ENCODE measurements at places on chromosomes 5 and 9.

- peak; percentile 36 for DNase-seq
These were observed 26.9 kb upstream of the CEMIP2 start for GRCh38 chr9:71795097-71795813.

DNA sequence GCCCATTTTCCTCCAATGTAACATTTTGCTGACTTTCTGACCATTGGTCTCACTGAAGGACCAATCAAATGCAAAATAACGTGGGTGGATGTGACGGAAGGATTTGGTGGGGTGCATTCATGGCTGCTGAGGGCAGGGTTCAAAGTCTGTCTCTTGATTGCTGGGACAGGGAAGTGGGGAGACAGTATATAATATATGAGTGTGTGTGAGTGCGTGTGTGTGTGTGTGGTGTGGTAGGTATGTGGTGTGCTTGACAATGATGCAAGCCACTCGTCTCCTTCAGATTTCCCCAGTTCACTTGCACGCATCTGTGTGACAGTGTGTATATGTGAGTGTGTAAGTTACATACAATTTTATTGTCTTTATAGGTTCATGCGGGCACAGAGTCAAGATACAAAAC, 477.3 kb downstream of the DIRAS2 start:
- DNase-seq = no peak

DNA sequence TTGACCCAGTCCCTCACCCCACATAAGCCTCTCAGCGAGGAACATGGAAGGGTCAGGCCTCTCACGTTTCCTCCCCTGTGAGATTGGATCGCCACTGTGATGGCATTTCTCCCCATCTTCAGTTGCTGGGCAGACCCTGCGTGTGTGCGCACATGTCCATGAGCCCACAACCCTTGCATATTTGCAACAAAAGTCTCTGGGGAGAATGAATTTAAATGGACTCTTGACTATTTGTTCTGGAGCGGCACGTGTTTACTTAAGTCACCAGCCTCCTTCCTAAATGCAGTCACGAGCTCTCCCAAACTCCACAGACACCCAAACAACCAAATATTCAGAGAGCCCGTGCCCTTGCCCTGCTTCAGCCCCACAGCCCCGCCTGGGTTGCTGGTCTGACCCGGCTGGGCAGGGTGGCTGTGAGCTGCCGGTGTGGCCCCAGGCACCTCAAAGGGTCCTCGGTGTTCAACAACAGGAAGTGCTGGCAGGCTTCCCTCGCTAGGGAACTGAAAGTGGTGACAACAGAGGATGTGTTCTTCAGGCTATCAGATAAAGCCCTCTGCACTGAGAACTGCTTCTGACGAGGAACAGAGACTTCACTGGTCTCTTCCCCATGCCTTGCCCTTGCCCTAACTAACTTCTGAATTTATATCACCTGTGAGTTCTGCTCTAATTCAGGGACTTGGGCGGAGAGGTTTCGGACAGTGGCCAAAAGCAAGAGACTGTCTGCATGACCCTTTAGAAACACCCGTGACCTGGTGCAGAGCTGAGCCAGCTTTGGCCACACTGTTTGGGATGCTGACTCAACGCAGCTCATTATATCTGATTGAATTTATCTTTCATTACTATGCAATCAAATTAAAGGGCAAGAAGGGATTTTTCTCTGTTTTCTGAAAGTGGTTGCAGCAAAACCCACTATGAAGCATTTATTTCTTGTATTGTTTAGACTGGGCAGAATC, 19.2 kb upstream of the CD180 start:
- DNase-seq = peak; percentile 84

GRCh38 chr9:89605465-89606048, 745 bp downstream of the GADD45G start:
- DNase-seq = peak; percentile 67

GRCh38 chr5:73637565-73637964, 11.6 kb downstream of the ARHGEF28 start:
- no peak for DNase-seq

DNA sequence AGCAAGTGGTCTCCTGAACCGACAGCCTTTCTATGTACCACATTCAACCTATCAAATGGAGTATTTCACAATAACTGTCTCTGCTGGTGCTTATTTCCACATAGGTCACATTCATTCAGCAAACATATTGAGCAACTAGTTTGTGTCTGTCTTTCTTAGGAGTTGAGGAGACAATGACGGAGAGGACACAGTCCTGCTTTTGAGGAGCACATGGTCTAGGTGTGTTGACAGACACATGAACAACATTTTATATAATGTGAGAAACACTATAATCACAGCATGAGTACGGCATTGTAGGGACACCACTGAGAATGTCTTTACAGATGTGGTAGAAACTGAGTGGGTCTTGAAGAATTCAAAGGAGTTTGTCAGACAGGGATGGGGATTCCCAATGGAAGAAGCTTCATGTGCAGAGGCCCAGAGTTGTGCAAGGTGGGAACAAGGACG, 28.5 kb downstream of the NFIL3 start:
- no peak for DNase-seq

DNA sequence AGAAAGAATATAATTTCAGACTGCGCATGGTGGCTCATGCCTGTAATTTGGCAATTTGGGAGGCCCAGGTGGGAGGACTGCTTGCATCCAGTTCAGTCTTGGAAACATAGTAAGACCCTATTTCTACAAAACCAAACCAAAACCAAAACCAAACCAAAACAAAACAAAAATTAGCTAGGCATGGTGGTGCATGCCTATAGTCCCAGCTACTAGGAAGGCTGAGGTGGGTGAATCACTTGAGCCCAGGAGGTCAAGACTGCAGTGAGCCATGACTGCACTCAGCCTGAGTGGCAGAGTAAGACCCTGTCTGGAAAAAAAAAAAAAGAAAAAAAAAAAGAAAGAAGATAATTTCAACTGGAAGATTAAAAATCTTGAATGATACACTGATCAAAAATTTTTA, 137.0 kb upstream of the ACOT12 start:
- no peak for DNase-seq

- peak; percentile 67 for DNase-seq
These were observed 36.6 kb downstream of the SEMA4D start for GRCh38 chr9:89461265-89461664.

- peak; percentile 78 for DNase-seq
These were observed 287.3 kb downstream of the EBF1 start for GRCh38 chr5:158812408-158812807.

DNA sequence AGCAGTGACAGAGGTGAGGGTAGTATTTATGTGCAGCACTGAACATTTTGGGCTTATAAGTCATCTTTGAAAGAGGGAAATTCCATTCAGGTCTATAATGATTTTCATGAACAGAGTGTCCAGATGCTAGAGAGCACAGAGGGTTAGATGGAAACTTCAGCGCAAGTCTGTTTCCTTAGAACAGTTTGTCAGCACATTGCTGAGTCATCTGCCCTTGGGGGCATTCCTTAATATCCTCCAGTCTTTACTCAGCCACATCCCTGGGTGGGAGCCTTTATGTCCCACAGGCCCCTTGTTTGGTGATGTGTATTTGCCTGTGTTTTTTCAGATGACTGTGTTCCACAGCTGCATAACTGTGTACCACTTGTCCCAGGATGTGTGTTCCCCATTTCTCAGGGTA, 138.5 kb upstream of the S1PR3 start:
- DNase-seq = no peak
